NCI-H187 treated with DMSO at 0.1 percent for 48 hours (cell line): ENCODE measurements at places on chromosomes 4 and X.

GRCh38 chr4:1629699-1630083 lies 54.4 kb downstream of the FAM53A start:
- DNase-seq, result no peak

DNA sequence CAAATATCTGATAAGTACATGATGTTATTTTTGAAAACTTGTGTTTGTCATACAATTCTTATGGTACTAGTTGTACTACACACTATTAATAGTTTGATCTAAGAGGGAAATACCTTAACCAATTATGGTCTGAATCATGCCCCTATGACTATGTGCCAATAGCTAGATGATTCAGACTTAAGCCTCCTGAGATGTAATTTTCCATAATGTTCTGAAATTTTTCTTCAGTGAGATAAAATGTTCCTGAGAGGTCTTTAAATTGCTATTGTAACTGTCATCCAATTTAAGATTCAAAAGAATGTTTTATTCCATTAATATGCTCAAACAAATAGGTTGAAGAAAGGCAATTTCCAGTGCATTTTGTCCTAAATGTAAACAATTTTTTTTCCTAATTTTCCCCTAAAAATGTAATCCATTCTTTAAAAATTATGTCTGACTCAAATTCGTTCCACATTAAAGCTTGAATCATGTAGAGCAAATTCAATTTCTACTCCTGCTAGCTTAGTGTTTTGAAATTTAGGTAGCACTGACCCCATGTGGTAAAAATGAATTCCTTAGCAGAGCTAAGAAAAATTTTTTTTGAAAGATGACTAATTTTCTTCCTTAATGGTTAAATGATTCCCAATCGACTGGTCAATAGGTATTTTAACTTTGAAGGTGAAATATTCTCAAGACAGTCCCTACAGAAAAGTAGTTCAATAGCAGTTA lies 49.1 kb downstream of the APOOL start:
- DNase-seq, result no peak

DNA sequence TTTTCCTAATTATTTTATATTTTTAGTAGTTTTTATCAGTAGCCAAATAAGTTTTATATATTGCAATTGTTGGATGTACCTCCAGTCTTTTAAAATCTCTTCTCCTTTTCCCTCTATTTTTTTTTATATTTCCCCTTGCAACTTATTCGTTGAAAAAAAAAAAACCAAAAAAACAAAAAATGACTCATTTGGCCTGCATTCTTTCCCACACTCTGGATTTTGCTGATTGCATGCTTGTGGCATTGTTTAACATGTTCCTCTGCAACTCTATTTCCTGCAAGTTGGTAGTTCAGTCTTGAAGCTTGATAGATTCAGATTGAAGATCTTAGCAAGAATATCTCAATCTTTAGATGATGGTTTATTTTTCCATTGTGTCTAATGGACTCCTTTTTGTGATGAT lies 260.6 kb upstream of the BOD1L1 start:
- no peak for DNase-seq

DNA sequence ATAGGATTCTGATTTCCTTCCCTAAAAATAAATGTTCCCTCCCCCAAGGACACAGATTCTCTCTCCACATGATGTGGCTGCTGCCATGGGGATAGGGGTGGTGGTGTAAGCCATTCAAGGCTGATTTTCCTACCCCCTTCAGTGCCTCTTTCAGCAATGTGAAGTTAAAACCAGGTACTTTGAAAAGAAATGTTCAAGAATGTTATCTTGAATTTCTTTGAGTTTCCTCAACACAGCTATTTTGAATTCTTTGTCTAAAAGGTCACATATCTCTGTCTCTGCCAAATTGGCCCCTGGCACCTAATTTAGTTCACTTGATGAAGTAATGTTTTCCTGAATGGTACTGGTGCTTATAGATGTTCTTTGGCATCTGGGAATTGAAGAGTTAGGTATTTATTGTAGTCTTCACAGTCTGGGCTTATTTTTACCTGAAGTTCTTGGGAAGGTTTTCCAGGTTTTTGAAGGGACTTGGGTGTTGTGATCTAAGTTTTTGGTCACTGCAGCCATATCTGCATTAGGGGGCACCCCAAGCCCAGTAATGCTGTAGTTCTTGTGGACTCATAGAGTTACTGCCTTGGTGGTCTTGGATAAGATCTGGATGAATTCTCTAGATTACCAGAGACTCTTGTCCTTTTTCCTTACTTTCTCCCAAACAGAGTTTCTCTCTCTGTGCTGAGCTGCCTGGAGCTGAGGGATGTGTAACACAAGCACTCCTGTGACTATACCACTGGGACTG lies 7.6 kb upstream of the DIPK2B start:
- DNase-seq, result no peak

DNA sequence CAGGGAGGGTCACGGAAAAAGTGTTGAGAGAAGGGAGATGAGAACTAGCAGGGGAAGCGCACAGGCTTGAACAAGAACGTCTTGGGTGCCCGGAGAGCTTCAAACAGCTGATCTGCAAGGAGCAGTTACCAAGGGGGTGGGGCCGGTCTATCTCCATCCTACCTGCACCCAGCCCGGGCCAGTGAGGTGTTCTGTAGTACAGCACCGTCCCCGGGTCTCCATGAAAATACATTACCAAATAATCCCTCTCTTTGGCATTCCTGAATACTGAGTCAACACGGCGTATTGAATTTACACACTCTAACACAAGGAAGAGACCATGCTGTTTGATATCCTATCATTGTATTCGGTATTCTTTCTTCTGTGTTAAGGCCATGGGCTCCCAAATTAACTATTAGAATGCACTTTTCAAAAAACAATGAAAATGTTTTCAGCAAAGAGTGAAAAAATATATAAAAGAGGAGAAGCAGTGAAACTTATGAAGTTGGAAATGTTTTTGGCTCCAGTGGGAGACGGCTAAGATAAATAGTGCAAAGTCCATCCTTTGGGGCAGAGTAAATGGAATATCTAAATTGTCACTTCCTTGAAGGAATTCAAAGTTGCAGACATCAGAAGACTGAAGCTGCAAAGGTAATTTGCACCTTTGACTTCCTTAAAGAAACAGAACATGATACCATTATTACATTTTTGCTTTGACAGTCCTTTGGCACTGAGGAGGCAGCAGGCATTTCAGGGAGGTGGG lies 90.3 kb downstream of the DHRSX start:
- no peak for DNase-seq

- no peak for DNase-seq
Observed at GRCh38 chrX:112341598-112341997, 259.0 kb upstream of the TRPC5 start.

DNA sequence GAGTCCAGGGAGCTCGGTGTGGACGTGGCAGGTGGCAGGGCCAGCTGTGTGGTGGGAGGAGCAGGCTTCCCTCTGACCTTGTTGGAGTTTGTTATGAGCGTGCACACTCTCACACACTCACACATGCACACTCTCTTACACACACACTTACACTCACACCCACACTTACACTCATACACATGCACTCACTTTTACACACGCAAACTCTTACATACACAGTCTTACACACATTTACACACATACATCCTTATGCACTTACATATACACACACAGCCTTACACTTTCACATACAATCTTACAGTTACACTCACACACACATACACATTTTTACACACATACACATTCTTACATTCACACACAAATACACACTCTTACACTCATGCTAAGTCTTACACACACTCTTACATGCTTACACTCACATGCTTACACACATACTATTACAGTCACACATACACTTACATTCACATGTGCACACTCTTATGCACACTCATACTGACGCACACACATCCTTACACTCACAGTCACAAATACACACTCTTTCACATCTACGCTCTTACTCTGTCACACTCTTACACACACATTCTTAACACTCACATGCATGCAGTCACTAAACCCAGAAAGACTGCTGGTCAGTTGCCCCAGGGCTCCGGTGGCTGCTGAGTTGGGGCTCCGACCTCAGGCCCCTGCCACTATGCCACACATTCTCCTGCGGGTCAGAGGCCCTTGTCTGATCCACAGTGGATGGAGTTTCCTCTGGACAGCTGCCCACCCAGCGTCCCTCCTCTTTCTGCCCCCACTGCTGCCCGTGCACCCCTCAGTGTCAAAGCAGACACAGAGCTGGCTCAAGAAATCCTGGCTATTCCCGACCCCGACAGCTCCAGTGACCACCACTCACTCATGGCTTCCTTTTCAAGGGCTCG lies 95.8 kb downstream of the ADRA2C start:
- DNase-seq, result no peak

- DNase-seq, result no peak
Observed at GRCh38 chrX:120274958-120275357, 24.3 kb downstream of the ZBTB33 start.
